Hematopoietic multipotent progenitor cell treated with erythropoietin and hydrocortisone succinate and interleukin-3 and kit ligand, for 4 days (in vitro differentiated cells): ENCODE measurements at places on chromosomes 1 and 21.

GRCh38 chr1:111894497-111894896 is 95.0 kb downstream of the KCND3 start:
- no peak for DNase-seq

DNA sequence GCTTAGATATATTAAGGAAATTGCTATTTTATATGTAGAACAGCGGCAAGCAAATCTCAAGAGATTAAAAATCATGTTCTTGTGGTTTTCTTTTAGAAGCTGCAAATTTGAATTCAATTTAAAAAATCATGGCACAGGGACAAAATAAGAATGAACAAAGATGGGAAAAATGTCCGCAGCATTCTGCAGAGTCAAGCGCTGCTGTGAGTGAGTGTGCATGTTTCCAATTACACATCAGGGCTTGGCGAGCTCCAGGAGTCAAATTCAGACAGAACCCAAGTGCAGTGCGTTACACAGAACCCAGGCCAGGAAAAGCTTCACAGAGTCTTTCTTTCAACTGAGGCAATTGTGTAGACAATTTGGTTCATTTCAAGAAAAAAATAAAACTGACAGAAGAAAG is 33.3 kb upstream of the ERG start:
- DNase-seq: no peak

GRCh38 chr21:41755258-41755933 is 11.5 kb downstream of the RIPK4 start:
- DNase-seq: no peak

DNA sequence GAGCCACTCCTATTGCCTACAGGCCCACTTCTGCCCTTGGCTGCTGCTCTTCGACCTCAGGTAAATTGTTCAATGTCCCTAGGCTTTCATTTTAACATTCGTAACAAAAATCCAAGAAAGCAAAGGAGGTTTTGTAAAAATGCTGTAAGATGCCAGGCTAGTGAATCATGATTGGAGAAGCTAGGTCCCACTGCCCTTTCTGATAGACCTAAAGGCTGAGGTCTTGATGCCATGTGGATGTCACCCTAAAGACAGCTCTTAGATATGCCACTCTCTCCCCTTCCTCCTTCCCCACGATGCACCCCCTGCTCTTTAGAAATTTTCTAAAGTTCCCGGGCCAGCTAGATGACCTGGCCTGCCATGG is 9.9 kb upstream of the TMEM39B start:
- no peak for DNase-seq

GRCh38 chr1:234980291-234980644 is 148.4 kb downstream of the TOMM20 start:
- no peak for DNase-seq

DNA sequence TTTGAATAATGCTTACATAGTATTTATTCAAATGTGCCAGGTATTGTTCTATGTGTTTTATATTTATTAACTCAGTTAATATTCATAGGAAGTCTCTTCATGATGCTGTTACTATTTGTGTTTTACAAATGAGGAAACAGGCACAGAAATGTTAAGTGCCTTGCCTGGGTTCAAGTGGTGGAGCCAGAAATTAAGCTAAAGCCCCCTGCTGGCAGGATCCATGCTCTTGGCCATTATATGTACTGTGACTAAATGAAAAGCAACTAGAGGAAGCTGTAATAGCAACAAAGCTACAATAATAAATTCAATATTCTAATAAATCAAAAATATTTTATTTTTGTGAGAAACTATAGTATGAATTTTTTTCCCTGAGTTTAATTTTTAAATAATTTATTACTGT is 30.0 kb downstream of the IARS2 start:
- DNase-seq: peak; percentile 65

GRCh38 chr1:5836776-5837440 is 155.3 kb downstream of the NPHP4 start:
- peak; percentile 31 for DNase-seq

GRCh38 chr1:110879758-110880606 is 7.0 kb downstream of the CD53 start:
- DNase-seq: peak; percentile 92

- DNase-seq: peak; percentile 86
Observed at GRCh38 chr1:168281603-168282325, 1.1 kb downstream of the TBX19 start.

DNA sequence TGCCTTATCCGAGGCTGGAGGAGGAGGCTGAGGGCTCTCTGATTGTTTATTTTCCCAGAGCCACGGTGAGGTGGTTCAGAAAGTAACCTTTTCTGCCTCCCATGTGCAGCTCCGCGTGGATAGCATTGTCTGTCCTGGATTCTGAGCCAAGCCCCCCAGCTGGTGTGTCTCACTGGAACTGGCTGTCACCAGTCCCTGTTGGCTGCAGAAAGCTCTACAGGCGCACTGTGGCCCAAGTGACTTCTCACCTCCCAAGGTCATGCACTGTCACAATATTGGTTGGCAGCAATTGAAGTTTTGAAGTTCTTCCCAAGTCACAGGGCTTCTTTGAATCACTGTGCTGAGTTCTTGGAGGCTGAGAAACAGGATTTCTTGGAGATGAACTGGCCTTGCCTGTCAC is 8.2 kb downstream of the BMP8A start:
- no peak for DNase-seq

- no peak for DNase-seq
Observed at GRCh38 chr1:12608311-12608957, 9.6 kb downstream of the DHRS3 start.

DNA sequence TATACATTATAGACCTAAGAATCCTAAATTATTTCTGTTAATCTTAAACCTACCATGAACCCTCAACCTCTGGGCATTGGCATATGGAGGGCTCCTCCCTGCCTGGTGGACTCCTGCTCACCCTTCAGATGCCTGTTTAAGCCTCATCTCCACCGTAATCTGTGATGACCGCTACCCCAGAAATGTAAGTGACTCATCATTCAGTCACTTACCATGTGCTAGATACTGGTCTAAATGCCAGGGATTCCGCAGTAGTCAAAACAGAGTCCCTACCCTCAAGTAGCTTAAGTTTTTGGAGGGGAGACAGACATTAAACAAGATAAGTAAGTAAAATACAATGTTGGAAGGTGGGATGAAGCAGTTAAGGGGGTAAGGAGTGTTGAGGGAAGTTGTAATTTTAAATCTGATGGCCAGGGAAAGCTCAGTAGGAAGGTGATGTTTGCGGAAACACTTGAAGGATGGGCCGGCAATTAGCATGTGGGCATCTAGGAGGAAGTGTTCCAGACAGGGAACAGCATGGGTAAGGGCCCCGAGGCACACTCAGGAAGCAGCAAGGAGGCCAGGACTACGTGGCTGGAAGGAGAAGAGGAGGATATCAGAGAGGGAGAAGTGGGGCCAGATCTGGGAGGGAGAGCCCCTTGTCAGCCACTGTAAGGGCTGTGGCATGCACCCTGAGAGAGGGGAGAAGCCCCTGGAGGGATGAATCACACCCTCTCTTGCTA is 141.7 kb upstream of the HOOK1 start:
- no peak for DNase-seq

DNA sequence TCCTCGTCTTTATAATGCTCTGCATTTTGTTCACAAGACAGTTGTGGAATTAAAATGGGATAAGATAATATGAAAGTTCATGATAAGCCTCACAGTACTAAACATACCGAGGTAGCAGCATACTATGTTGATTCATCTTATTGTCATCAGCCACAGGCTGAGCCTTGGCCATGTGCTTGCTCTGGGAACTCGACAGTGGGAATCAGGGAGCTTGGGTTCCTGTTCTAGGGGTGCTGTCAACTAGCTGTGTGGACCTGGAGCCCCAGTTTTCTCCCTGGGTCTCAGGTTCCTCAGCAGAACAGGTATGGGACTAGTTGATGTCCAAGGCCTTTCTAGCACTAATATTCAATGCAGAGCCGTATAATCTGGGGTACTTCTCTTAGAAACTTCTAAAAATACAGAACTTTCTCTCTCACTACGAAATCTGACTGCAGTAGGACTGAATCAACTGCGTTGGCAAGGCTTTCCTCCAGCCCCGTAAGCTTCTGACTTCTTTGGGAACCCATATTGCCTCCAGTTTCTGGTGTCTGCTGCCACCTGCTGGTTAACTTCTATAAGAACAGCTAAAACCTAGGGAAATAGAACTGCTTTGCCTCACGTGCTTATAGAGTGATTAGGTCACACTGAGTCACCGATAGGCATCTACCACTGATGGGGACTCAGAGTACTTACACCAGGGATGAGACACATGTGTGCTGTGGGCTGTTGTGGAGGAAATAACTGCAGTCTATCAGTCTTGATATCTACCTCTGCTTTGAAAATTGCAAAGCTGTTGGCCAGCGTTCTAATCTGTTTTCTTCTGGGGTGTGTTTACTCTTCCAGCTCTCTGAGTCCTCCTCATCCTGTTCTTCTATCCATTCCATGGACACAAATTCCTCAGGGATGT is 110.9 kb downstream of the RGL1 start:
- peak; percentile 95 for DNase-seq

DNA sequence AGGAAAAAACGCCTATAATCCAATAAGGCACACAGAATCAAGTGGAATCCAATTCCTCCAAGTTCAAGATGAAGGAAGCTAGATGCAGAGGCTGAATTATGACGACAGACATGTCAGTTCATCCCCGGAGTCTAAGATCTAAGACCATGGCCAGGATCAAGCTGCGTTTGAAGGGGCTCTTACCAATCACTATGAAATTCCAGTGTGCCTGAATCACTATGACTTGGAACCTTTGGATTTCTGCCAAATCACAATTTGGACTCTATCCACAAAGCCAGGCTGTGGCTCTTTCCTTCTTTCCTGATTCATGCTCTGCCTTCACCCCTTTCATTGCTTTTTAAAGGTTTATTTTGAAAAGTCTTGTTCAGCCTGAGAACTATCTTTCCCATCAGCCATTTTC is 17.1 kb downstream of the OLIG2 start:
- DNase-seq: no peak
